ENCODE measurements at places on chromosomes 7 and 10.

DNA sequence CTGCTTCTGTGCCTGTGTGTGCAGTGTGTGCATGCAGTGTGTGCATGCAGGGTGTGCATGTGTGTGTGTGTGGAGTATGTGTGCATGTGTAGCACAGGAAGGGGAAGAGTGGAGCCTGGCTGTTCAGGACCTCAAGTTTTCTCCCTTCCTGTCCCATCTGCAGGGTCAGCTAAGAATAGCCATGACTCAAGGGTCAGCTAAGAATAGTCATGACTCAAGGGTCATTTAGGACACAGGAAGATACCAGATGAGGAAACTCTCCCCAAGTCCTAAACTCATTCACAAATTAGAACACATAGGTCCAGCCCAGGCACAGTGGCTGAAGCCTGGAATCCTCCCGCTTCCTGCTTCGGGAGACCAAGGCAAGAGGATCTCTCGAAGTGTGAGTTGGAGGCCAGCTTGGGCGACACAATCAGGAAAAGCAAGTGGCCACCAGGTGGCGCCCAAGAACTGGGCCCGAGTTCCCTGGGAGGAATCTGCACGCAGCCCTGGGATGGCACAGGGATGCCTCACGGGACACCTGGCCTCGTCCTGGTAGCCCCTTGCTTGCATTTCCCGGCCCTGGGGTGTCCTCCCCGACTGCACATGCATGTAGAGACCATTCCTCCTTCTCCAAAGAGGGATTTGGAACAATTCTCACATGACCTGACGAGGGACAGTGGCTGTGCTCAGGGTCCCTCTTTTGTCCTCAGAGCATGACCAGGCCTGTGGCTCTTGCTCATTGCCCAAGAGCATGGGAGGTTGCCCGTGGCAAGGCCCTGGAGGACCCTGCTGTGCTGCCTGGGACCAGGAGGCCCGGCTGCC is 21.4 kb upstream of the VOPP1 start:
- peak; percentile 85 for DNase-seq

DNA sequence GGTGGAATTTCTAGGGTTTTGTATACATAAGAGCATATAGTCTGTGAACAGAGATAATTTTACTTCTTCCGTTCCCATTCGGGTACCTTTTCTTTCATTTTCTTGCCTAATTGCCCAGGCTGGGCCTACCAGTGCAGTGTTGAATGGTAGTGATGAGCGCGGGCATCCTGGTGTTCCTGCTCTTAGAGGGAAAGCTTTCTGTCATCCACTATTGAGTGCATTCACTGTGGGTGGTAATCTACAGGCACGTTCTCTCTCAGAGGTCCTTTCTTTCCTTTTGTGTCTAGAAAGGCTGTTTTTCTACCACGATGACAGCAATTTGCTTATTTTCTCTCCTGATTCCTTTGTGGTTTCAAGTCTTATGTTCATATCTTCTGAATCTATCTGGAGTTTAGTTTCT is 65.0 kb downstream of the INPP5A start:
- no peak for DNase-seq

- no peak for DNase-seq
Observed at GRCh38 chr7:114414156-114415063, at the start of gene FOXP2. TSS of gene FOXP2 (plus strand) at chr7:114414815. CDS start at chr7:114426512, 11,697 bp downstream.

GRCh38 chr7:28166982-28167715 is 13.4 kb downstream of the JAZF1 start:
- DNase-seq, result no peak

- DNase-seq, result no peak
Observed at GRCh38 chr7:676246-676971, 50.1 kb upstream of the DNAAF5 start.

GRCh38 chr10:102420181-102420713 is 389 bp upstream of the FBXL15 start:
- no peak for DNase-seq

GRCh38 chr7:121803039-121803438 is 69.9 kb upstream of the PTPRZ1 start:
- no peak for DNase-seq

DNA sequence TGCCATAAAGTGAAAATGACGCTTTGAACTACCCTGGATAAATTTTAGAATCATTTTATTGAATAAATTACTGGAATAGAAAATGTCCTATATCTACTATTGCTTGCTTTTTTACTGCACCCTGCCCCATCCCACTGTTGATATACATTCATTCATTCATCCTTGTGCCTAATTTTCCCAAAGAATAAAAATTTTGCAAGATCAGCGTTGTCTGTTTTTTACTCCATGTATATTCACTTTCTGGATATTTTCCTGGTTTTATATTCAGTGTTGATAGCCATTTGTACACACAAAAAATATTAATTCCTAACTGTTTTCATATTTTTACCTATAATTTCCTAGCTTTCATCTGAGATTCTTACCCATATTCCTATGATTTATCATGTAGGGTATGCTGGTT is 262.9 kb upstream of the MAGI2 start:
- DNase-seq, result no peak

GRCh38 chr7:51224811-51225595 is 91.6 kb downstream of the COBL start:
- DNase-seq, result no peak

DNA sequence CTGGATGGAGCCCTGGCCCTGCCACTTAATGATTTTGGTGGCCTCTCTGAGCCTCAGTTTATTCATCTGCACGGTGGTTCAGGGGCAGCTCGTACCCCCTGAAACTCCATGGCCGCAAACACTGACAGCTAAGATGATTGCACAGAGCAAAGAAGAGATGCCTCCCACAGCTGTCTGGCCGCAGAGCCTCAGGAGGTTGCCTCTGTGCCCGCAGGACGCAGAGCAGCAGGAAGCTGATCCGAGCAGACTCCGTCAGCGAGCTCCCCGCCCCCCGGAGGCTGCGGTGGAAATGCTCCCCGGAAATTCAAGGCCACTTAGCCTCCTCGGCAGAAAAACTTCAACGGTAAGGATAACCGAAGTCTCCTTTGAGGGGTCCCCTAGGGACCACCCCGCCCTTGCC is 30.2 kb upstream of the C10orf53 start:
- DNase-seq, result peak; percentile 36

- no peak for DNase-seq
Observed at GRCh38 chr7:155884225-155885166, 72.2 kb upstream of the SHH start.

GRCh38 chr7:1560620-1561031 is 4.6 kb upstream of the TMEM184A start:
- no peak for DNase-seq

GRCh38 chr10:60643874-60644273 is 134.4 kb upstream of the CDK1 start:
- DNase-seq, result no peak

DNA sequence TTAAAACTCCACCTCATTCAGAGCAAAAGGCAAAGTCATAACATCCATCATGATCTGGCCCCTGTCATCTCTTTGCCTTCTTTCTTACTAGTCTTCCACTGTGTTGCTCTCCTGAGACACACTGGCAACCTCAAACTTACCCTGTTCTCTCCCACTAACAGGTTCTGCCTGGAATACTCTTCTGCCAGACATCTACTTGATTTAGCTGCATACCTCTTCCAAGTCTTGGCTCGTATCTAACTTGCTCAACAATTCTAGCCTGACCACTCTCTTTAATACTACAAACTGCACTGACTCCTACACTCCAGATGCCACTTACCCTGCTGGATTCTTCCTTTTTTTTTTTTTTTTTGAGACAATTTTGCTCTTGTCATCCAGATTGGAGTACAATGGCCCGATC is 167.0 kb upstream of the MTPN start:
- no peak for DNase-seq

DNA sequence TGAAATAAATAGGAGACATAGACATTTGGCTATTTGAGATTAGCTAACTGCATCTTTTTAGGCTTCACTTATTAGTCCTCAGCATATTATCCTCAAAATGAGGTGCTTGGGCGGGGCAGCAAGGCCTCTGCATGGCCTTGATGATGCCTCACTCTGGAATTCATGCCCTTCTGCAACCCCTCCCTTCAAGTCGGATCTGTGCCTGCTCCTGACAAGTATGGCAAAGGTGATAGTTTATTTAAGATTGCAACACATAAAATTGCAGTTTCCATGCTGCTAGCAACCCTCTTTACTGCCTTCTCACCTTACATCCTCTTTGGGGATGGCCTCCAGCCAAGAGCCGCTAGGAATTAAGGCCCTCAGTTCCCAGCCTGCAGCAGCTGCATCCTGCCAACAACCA is 241.3 kb upstream of the ADARB2 start:
- no peak for DNase-seq

DNA sequence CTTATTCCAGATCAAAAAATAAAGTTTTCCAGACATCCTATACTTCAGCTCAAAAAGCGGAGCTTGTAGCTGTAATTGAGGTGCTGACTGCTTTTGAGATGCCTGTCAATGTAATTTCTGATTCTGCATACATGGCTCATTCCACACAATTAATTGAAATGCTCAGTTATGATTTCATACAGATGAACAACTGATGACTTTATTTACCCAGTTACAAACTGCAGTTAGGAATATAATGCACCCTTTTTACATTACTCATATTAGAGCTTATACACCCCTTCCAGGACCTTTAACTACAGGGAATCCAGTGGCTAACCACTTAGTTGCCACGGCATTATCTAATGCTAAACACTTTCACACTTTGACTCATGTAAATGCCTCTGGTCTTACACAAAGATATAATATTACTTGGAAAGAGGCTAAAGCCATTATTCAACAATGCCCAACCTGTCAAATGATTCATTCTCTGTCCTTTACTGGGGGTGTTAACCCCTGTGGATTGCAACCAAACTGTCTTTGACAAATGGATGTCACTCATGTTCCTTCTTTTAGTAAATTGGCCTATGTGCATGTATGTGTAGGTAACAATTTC is 147.3 kb downstream of the ZNF33B start:
- DNase-seq, result no peak

DNA sequence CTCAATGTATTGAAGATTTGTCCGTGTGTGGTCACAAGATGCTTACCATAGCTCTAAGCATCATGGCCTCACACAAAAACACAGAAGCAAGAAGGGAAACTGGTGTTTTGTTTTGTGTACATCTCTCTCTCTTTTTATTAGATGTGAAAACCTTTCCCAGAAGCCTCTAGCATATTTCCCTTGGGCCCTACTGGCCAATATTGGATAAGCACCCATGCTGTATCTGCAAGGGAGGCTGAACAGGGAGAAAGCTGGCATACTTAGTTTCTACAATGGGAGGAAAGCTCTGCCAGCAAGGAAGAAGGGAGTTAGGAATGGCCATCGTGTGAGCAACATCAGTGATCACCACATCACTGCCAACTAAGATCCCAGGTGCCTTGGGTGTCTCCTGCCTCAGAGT is 9.6 kb upstream of the NAMPT start:
- no peak for DNase-seq

DNA sequence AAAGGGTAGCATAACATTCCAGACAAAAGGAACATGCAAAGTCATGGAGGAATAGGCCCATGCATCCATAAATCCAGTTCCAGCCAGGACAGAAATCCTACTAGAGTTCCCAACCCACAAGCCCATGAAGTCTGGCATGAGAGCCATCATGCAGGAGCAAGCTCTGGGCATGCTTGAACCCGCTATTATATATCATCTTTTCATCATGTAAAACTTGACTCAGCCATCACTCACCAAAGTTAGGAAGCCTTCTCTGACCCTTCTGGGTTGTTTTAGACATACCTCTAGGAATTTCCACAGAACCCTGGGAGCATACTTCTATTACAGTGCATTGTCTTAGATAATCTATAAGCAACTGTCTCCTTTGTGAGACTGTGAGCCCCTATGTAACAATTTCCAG is 293.0 kb upstream of the NPSR1 start:
- DNase-seq, result no peak

DNA sequence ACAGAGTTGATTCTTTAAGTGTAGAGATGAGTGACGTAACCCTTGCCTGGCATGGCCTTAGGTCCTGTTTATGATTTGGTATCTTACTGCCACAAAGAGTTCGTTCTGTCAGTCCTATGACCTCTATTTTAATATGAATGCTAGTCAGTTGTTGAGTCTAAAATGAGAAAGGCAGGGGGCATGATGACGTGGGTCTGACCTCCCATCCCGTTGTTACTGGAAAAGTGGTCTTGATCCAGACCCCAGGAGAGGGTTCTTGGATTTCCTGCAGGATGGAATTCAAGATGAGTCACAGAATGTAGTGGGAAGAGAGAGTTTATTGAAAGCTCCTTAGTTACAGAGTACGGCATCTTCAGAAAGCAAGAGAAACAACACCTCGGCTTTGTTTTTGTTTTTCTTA is 317.0 kb upstream of the COBL start:
- no peak for DNase-seq

DNA sequence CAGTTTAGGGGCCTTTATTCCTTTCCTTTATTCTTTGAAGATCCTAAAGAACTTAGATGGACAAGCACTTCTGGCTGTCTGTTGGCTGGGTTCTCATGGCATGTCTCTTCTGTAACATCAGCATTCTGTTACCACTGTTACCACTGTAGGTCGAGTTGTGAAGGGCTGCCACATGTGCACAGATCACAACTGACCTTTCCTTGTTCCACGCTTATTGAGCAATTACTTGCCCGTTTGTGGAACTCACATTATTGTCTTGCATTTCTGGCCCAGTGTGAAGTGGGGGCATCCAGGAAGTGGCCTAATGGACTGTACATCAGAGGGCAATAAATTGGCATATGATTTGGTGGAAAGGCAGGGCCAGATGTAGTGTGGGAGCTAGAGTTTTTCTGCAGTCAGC is 23.7 kb downstream of the GBF1 start:
- no peak for DNase-seq

GRCh38 chr10:78577712-78578111 is 491.1 kb upstream of the ZMIZ1 start:
- no peak for DNase-seq

DNA sequence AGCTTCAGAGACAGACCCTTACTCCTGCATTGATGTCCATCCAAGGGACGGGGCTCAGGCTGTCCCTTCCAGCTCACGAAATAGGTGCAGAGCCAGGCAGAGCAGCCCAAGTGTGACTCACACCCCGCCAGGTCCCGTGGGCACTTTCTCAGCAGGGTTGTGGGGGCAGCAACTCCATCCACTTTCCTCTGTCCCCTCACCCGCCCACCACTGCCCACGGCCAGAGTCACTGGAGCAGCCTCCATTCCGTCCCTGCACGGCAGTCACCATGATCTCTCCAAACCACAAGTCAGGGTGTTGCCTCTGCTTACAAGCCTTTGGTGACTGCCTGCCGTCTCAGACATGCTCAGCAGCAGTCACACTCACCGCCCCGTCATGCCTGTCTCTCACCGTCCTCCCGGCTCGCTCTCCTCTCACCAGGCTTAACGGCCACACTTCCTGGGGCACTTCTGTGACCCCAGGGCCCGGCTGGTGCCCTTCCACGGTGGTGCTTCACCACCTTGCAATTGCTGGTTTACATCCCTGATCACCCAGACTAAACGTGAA is 39.3 kb downstream of the CALML3 start:
- no peak for DNase-seq

- no peak for DNase-seq
Observed at GRCh38 chr7:25263337-25263736, 35.1 kb upstream of the NPVF start.

- DNase-seq, result no peak
Observed at GRCh38 chr7:27942711-27943110, 202.7 kb downstream of the TAX1BP1 start.

- DNase-seq, result no peak
Observed at GRCh38 chr10:15027741-15028140, 16.0 kb upstream of the OLAH start.

GRCh38 chr10:21520509-21520908 is 5.0 kb downstream of the SKIDA1 start:
- no peak for DNase-seq

GRCh38 chr7:105028004-105028403 is 14.0 kb downstream of the KMT2E start:
- no peak for DNase-seq

GRCh38 chr10:84424731-84425167 is 96.4 kb downstream of the CCSER2 start:
- DNase-seq, result peak; percentile 10

All from nephron progenitor cell (in vitro differentiated cells).